ENCODE measurements at places on chromosomes 2 and 18. TPM values are rescaled to one million over a fixed set of nuclear protein-coding genes. Genes with fewer than 3 reads are reported as not detected.

DNA sequence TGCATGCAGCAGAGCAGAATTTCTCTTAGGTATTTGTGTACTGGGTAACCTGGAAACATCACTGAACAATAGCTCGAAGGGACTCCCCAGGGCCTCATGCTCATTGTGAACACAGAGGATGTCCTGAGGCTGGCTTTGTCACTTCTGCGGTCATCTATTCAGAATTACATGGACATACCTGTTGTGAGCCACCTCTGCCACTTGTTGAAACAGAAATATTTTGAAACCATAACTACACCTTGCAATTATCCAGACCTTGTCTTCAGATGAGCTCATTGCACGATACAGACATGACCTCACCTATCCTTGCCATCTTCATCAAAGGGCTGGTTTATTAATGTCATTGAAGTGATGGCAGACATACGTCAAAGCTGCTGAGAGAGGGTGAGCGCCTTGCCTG is 23.4 kb upstream of the CREG2 start:
- DNase-seq: no peak

ARHGEF33 gene
- 0.49 TPM for total RNA-seq

DNA sequence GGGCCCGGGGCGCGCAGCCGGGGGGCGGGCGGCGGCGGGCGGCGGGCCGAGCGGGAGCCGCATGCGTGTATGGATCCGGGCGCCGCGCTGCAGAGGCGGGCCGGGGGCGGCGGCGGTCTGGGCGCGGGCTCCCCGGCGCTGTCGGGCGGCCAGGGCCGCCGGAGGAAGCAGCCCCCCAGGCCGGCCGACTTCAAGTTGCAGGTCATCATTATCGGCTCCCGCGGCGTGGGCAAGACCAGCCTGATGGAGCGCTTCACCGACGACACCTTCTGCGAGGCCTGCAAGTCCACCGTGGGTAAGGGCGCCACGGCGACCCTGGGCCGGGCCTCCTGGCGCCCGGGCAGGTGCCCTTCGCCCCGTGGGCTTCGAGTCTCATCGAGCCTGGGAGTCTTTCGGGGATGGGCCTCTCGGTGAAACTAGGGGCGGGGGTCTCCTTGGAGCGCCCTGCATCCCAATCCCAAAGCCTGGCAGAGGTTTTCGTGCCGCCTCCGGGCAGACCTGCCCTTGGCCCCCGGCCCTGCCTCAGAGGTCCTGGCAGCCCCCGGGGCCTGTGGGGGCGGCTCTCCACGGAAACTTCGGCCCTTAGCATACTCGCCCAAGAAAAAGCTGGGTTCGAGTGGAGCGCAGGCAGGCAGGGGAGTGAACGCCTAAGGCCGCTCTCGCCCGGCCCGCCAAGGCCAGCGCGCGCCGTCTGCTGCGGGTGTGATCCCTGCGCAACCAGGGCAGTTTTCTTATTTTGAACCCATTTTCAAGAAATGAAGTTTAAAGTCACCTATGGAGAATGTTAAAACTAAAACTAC is 622 bp downstream of the RAB12 start:
- no peak for DNase-seq

CCDC148 gene
- not detected for total RNA-seq

DNA sequence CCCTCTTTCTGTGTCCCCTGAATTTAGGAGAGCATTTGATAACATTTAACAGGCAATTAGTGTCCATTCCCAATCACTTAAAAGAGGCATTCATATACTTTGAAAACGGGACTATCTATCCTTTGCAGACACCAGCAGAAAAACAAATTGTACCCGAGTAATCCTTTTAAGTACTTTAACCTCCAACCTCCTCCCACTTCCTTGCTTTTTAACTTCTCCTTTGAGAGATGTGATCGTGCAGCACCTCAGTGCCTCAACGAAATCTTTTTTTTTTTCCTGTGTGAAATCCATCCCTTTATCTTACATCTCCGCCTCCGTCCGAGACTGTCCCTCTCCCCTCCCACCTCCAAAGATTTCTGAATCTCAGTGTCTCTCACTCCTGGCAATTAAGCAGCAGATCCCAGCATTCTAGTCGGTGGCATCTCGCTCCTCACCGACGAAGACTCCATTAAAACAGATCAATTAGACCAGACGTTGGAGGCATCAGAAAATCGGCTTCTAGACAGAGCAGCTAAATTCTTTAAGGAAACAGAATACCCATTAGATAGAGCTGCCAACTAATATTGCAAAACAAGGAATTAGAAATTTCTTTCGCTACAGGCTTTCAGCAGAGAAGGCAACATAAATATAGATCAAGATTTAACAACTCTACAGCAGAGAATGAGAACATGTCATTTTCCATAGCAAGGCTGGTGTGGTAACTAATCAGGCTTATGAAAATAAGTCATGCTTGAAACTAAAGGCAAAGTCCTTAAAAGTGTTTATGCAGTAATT is 1.9 kb upstream of the TMEFF2 start:
- DNase-seq: no peak

VWC2L gene
- total RNA-seq: not detected

- no peak for DNase-seq
Measured at GRCh38 chr2:4175343-4175742, 472.0 kb downstream of the DCDC2C start.

MROH2A gene
- 0.83 TPM for total RNA-seq

DNA sequence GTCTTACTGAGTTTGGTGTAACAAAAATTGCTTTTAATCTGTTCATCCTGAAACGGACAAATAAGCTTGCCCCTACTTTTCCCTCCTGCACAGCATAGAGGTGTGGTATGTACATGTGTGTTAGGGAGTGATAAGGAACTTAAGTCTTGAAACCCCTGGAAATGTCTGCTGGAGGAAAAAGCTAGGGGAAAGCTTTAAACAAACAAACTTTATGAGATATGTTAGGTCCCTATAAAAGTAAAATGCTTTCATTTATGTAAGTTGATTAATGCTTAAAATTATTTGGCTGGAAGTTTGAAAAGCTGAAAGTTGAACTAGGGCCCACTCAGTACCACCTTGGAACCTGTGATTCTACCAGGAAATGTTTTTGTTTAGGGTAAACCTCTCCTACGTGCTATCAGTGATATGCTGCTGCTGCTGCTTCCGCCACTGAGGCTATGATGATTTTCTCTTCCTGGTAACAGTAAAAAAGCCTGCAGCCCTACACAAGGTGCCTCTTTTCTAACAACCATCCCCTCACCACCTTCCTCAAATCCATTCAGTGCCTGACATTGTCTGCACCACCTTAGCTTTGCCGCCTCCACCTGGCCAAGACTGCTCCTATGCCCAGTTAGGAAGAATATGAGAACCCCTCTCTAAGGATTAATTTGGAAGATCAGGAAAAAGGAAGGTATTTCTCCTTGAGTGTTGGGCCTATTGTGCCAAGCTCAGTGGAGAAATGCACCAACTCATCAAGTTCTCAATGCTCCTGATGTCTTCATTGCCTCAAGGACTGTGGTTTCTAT is 2.5 kb upstream of the YES1 start:
- no peak for DNase-seq

- DNase-seq: no peak
Measured at GRCh38 chr18:44730803-44731529, 50.3 kb downstream of the SETBP1 start.

DNA sequence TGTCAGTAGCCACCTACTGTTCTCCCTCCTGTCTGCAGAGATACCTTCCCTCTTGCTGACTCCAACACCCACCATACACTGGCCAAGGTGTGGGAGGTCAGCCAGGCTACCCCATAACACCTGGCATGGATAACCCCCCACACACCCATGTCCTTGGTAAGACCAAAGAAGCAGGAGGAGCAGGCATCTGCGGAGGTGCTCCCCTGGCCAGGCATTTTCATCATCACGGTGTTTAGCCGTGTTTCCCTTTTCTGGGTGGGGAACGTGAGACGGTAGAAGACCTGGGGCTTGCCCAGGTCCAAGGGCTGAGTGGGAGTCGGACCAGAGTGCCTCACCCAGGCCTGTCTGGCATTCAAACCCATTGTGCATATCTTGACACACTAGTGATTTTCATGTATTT is 150.3 kb downstream of the SMAD7 start:
- no peak for DNase-seq

AP1S3 gene
- 18.3 TPM for total RNA-seq

DNA sequence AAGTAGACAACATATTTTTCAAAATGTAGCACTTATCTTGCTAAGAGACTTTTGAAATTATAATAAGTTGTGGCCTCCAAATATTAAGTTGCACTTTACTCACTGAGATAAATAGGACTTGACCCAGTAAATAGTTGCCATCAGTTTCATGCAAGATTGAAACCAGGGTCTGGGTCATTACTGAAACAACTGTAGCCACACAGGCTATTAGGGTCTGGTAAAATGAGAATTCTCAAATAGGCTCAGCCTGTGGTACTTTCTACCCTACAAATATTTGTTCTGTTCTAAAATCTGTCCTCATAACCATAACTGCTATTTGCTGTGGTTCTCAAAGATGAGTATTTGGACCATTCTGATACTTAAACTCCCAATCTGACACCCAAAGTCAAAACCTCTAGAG is 115.4 kb upstream of the STK17B start:
- no peak for DNase-seq

ACADL gene
- total RNA-seq: 1.3 TPM

GRCh38 chr2:206392118-206392517 is 51.2 kb upstream of the ADAM23 start:
- DNase-seq: no peak

GRCh38 chr18:22348521-22349316 is 69.0 kb downstream of the CTAGE1 start:
- no peak for DNase-seq

DNA sequence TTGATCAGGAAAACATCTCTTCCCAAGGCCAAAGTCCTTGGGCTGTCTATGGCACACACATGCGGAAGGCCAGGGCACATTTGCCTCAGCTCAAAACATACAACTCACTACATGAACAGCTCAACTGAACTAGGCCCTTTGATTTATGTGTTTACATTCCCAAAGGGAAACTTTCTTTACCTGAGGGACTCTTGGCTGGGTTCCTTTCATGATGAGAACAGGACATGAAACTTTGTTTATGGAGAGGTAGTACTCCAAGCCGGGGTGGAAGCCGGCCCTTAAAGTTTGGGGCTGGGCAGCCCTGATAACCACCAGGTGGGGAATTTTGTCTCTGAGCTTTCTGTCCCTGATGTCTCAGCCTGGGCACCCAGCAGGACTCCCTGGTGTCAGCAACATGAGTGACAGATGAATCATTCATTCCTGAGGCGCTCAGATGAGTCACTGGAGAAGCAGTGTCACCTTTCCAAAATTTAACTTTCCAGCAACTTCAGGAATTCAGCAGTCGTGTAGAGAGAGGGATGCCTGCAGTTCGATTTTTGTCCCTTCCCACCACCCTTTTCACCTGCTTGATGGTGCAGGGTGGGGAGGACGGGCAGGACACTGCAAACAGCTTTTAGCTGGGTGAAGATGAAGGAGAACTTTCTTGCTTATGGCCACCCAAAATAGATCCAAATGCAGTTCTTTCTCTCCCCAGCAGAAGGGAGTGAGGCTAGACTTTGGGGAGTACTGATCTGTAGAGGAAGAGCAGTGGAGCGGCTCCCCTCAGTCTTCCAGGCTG is 331.6 kb downstream of the DYSF start:
- DNase-seq: no peak

DNA sequence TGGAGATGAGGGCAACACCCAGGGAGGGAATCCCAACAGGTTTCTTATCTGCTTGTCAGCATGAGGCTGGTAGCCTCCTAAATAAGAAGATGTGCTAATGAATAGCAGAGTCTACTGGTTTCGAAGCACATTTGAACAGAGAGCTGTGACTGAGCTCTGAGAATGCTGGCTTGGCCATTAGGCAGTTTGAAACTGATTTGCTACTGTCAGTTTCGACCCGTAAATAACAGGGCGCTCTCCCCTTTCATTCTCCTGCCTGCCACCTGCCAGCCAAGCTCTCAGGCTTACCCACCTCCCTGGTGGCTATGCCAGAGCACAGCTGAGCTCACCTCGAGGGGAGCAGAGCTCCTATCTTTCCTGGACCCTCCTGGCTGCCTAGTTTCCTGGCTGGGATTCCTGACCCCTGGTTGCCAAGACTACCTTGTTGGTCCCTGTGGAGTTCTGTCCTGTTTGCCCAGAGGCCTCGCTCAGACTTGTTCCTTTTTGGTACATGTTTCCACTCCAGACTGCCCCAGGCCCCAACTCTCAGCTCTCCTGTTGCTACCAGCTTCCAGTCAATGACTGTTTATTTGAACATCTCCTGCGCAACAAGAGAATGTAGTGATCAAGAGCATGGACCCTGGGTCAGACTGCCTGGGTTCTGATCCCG is 102.3 kb upstream of the ALPP start:
- no peak for DNase-seq

ZNF804A gene
- 0.19 TPM for total RNA-seq

DNA sequence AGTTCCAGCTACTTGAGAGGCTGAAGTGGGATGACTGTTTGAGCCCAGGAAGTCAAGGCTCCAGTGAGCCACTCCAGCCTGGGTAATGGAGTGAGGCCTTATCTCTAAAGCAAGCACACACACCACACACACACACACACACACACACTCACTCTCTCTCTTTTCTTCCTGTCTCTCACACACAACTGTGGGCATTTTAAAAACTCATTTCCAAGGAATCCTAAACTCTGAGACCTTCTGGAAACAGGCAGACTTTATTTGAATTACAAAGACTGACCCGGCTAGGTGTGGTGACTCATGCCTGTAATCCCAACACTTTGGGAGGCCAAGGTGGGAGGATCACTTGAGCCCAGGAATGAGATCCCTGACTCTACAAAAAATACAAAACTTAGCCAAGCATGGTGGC is 21.3 kb downstream of the WDSUB1 start:
- no peak for DNase-seq

DNA sequence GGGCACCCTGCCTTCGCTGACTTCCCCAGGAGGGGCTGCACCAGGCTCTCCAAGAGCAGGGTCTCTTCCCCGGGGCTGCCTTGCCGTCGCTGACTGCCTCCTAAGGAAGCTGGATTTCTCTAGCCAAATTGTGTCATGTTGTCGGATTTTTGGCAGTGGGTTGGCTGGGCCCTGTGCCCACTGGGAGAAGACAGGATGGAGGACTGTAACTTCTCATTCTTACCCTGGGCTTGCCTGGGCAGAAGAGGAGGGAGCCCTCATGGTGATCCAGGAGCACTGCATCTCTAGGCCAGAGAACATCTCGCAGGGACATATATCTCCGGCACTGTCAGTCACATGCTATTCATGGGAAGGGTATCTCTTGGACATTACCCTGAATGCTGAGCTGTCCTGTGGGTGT is 6.3 kb downstream of the MYO7B start:
- no peak for DNase-seq

DNA sequence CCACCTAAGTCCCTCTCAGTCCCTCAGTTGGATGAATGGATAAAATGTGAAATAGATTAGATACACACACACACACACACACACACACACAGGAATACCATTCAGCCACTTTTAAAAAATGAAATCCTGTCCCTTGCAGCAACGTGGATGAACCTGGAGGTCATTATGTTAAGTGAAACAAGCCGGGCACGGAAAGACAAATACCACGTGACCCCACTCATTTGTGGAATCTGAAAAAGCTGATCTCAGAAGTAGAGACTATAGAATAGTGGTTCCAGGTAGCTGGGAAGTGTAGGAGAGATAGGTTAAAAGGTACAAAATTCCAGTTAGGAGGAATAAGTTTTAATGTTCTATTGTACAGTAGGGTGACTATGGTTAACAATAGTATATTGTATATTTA is 31.0 kb downstream of the TTC32 start:
- no peak for DNase-seq

Data from esophagus squamous epithelium (tissue), 5 donors.